ENCODE measurements at places on chromosomes 4 and X.

DNA sequence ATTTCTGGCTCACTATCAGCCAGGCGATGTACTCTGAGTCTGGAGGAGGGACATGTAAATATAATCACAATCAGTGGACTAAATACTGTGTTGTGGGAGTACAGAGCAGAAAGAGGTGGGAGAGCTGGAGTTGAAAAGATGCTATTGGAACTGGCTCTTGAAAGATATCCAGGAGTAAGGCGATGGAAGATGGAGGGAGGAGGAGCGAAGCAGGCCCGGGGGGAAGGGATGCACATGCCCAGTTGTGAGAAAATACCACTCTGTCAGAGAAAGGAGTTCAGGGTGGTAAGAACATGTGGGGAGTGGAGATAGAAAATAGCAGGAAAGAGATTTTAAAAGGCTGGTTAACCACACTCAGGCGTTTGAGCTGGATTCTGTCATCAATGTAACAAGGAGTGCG, 216.9 kb upstream of the ETNPPL start:
- no peak for DNase-seq

GRCh38 chr4:176001151-176002006, 64.3 kb upstream of the WDR17 start:
- DNase-seq = peak; percentile 22

- DNase-seq = peak; percentile 49
Measured at GRCh38 chrX:15761564-15762191, 23.6 kb downstream of the CA5B start.

DNA sequence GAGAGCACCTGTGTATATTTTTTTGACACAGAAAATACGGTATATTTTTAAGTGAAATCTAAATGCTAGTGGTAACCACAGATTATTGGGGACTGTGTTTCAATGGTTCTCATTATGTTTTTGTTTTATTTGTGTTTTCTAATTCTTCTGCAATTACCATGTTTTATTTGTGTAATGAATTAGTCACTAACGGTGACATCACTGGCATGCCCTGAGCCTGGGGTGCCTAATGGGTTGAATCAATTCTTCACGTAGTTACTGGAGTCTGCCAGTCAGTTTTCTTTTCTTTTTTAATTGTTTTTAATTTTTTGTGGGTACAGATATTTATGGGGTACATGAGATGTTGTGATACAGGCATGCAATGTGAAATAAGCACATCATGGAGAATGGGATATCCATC, 168.8 kb downstream of the RELL1 start:
- no peak for DNase-seq

- no peak for DNase-seq
Measured at GRCh38 chr4:22091352-22091717, 142.8 kb upstream of the KCNIP4 start.

- DNase-seq = peak; percentile 54
Measured at GRCh38 chr4:85807247-85807950, 332.4 kb downstream of the ARHGAP24 start.

DNA sequence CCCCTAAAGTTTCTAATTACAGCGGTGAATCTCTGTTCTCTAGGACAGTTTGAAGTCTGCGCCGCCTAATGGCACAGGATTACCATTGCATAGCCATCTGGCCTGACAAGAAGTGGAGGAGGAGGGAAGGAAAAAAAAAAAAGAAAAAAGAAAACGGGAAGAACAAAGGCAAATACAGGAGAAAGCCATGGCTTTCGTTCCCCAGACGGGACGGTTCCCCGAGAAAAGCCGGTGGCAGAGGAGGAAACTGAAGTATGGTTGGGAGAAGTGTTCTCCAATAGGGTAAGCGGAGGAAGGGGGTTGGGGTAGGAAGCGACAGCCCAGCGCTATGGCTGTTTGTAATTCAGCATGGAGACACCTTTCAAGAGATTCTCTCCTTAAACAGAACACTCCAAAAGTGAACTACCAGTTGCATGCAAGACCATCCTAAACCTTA, 80.8 kb downstream of the HMGN5 start:
- peak; percentile 39 for DNase-seq

DNA sequence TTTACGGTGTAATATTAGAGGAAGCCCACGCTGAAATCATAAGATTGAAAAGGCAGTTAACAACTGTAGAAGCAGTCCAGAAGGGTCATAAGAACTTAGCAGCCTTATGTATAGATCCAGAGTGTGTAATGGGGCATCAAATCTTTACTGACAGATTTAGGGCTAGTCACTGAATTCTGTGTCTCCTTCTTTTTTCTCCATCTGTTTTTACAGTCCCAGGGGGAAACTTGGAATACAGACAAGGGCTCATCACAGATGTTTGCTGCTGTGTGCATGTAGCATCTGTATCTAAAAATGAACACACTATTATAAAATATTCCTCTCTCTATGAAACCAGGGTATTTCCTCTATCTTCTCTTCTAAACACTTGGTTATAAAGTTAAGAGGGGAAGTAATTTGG, 43.9 kb downstream of the CYSLTR1 start:
- no peak for DNase-seq

GRCh38 chr4:173237762-173238161, 69.2 kb downstream of the GALNT7 start:
- DNase-seq = no peak

DNA sequence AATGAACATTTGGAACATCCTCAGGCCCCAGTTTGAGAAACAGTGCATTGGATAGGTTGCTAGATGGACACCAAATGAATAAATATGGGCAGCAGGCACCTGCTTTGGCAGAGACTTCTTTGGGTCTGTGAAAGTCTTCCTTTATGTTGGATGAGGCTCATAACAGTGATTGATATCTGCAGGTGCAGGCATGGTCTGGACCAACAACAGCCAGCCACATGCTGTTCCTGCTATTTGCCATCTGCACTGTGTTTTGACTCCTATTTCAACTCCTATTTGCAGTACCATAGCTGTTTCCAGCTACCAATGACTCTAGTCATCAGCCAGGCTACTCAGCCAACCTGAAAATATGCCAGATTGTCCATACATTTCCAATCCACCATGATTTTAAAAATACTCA, 60.9 kb downstream of the ANAPC4 start:
- no peak for DNase-seq

GRCh38 chrX:153627675-153628111, 19.3 kb upstream of the DUSP9 start:
- no peak for DNase-seq

GRCh38 chr4:36269101-36269500, 12.3 kb upstream of the DTHD1 start:
- DNase-seq = no peak

DNA sequence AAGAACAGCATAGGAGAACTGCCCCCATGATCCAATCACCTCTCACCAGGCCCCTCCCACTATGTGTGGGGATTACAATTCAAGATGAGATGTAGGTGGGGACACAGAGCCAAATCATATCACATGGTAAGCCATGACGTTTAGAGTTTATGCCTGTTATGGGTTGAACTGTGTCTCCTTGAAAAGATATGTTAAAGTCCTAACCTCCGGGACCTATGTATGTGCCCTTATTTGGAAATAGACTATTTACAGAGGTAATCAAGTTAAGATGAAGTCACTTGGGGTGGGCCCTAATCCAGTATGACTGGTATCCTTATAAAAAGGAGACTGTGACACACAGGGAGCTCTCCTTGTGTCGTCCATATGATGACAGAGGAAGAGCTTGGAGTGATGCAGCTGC, 25.2 kb upstream of the SLC2A9 start:
- DNase-seq = no peak

GRCh38 chrX:120402369-120402768, 40.5 kb downstream of the ATP1B4 start:
- DNase-seq = no peak

DNA sequence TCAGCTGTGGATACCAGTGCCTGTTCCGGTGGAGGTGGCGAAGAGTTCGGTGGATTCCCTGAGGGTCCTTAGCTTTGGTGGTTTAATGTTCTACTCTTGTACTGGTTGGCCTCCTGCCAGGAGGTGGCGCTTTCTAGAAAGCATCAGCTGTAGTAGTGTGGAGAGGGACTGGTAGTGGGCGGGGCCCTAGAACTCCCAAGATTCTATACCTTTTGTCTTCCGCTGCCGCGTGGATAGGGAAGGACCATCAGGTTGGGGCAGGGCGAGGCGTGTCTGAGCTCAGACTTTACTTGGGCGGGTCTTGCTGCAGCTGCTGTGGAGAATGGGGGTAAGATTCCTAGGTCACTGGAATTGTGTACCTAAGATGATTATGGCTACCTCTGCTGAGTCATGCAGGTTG, 390.3 kb downstream of the FAM47A start:
- no peak for DNase-seq

DNA sequence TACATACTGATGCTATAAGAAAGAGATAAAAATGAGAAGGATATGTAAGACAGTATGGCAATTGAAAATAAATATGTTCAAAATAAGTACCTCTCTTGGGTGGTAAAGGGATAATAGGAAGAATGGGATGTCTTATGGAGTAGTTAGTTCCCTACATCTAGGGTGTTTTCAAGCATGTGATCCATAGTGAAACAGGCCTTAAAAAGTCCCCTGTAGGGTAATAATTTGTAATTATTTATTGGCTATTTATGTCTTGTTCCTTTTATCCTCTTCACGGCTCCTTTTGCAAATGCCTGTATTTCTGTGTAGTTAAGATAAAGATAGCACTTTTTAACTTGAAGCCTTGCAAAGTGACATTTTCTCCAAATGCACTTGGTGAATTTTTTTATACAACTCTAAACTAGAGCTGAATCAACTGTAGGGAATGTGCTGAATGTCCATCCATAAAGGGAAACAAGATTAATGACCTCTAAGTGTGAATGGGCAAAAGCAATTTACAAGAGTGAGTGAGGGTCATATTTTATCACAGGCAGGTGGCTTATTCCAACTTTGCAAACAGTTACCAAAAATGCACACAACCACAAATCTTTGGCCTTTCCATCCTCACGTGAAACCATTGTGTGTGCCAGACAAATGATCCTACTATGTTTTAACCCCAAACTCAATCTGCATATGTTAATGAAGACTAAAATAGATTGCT, 299.0 kb downstream of the KCNIP4 start:
- no peak for DNase-seq

DNA sequence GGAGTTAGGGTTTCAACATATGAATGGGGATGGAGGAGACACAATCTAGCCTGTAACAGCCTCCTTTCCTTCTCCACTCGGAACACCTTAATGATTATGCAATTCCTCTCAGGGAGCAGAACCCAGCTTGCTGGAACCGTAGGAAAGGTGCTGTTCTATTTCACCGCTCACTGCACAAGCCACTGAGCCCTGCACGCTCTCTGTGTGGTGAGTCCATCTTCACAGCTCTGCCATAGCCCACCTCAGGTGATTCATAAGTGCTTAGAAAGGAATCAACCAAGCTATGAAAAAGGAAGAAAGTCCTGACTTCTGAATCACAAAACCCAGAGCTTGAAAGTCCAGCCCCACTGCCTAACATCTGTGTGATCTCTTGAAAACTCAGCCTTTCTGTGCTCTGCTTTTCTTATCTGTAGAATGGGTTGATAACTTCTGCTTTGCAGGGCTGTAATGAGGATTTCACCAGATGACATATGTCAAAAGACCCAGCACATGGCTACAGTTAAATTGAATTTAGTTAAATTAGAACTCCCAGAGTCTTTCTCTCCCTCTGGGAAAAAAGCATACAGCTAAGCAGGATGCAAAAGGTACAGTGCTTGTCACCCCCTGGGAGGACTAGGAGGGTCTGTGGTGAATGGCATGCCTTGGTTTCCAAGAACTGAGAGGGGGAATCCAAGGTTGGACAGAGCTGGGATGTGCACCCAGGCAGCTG, 91.6 kb downstream of the WFS1 start:
- DNase-seq = no peak

DNA sequence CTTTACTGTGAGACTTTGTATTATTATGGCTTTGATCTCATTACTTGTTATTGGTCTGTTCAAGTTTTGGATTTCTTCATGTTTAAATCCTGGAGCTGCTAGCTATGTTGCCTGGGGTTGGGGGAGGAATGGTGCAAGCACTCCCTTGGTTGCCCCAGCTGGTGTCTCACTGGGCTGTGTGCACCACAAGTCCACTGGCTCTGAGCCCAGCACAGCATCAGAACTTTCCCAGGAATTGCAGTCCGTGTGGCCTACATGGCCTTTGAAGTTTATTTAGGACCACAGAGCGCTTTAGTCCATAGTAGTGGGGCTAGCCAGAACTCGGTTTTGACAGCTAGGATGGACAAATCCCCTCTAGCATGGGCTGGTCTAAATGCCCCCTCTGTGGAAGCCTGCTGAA, 278.8 kb upstream of the RPS6KA3 start:
- DNase-seq = no peak

DNA sequence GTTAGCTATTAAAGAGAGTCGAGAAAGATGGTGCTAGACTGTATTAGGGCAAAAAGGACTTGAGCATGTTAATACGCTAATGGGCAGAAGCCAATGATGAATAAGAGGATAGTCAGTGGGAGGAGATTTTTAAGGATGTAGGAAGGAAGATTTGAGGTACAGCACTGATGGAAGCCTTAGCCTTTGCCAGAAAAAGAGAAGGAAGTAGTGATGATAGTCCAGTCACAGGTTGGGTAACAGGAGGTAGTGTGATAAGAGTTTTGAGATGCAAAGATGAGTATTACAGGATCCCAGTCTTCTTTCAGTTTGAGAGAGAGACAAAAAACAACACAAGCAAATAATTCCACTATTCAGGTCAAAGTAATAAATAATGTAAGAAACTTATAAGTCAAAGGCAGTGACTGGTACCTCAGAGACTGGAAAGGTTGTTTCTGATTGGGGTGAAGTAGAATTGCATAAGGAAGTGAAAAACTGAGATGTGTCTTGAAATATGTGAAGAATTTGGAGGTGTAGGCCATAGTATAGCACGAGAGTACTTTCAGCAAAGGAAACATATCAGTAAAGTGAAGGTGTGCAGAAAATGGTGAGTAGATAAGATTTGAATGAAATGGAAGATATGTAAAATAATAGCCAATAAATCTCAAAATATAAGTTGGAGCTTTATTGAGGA, 22.1 kb upstream of the NDNF start:
- DNase-seq = no peak

DNA sequence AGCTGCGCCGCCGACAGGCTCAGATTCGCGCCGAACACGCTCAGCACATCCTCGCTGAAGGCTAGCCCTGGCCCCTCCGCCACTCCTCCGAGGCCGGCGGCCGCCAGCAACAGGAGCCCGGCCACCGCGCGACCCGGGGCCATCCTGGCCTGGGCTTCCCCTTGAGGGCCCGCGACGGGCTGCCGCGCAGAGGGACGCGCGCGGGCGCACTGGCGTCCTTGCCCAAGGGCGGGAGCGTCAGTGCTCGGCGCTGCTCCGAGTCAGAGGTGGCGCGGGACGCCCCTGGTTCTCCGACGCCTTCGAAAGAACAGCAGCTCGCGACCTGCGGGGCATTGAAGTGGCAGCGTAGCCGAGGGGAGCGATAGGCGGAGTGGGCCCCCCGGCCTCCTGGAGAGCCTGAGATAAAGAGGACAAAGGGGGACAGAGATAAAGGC, 745 bp downstream of the SLC39A8 start:
- DNase-seq = peak; percentile 73

GRCh38 chr4:52665592-52665991, 6.5 kb upstream of the USP46 start:
- no peak for DNase-seq

- DNase-seq = no peak
Measured at GRCh38 chr4:2570551-2571222, 34.2 kb downstream of the FAM193A start.

GRCh38 chrX:133533249-133533648, 118.0 kb upstream of the GPC4 start:
- no peak for DNase-seq

GRCh38 chr4:181755846-181756245, 487.4 kb upstream of the TENM3 start:
- no peak for DNase-seq

- DNase-seq = no peak
Measured at GRCh38 chr4:53355930-53356521, 9.8 kb downstream of the SCFD2 start.

All from AG20443 (cell line).